Renal cortex interstitium (tissue), 15 donors: ENCODE measurements at places on chromosomes 3 and 15. TPM values are rescaled to one million over a fixed set of nuclear protein-coding genes. Genes with fewer than 3 reads are reported as not detected.

GRCh38 chr3:25462495-25462894 is 34.4 kb downstream of the RARB start:
- DNase-seq: no peak

- no peak for DNase-seq
Measured at GRCh38 chr15:42210696-42211095, 2.6 kb upstream of the VPS39 start.

- DNase-seq: no peak
Measured at GRCh38 chr3:51400166-51400565, 9.1 kb downstream of the RBM15B start.

MANF gene
- 129 TPM for polyA plus RNA-seq

MORC1 gene
- 0.78 TPM for polyA plus RNA-seq
